ENCODE measurements at places on chromosomes 1 and 21.

DNA sequence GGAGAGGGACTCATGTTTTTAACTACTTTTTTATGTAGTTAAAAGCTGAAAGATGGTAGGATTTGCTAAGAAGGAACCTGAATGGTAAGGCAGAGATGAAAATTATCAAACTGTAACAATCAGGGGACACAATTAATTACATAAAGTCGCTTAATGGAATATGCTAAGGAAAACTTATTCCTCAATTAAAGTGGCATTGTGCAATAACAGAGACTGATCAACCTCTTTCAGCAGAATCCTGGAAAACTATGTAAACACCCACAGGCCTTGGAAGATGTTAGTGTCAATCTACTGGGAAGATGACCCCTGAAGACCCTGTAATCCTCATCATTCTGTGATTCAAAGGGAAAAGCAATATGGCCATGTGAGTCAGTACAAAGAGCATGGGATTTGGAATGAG is 46.8 kb upstream of the NPL start:
- no peak for DNase-seq

DNA sequence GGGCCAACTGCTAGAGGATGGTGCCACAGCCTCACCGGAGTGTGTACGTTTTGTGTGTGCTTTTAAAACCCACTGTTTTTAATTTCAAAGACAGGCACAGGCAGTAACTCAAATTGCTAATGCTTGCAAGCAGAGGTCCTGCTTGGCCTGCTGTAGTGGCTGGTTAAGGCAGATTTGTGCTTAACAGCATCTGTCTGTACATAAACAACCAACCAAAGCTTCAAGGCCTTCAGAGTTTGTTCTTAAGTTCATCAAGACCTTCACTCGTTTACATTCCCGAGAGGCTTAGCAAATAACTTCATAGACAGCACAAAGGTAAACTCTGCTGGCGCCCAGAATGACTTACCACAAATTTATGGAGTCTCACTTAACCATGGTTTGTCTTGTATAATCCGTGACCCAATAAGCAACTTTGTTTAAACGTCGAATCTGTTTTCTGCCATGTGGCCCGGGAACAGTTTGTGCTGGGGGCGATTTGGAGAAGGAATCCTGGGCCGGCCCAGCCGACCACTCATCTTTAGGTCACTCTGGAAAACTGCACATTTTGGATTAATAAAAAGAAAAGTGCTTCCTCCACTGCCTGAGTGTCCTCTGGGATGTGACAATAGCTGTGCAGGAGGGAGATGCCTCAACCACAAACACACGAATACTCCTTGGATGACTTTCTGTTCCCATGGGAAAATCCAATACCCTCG is 58.1 kb downstream of the CAPZB start:
- no peak for DNase-seq

DNA sequence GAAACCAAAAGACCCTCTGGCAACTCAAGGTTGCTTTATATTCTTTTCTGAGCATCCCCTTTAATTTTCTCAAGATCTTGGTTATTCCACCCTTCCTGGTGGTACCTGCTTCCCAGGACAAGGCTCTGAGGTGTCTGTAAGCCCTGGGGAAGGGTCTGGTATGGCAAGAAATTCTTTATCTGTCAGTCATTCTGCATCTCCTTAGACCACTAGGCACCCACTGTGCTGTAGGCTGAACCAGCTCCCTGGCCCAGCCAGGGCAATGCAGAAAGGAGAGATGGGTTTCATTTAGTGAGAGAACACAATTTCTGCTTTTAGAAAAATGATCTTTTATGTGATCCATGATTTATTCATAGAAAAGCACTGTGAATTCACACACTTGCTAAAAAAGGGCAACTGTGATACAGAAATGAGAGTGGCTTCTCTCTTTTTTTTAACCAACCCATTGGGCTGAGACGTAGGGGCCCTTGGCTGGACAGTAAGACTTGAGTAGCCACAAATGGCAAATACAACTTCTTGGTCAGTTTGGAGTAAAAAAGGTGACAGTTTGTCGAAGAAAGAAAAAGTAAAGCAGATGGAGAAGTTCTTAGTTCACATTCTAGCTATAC is 4.1 kb downstream of the UROD start:
- no peak for DNase-seq

GRCh38 chr1:175969231-175969630 is 225.8 kb upstream of the TNR start:
- no peak for DNase-seq

DNA sequence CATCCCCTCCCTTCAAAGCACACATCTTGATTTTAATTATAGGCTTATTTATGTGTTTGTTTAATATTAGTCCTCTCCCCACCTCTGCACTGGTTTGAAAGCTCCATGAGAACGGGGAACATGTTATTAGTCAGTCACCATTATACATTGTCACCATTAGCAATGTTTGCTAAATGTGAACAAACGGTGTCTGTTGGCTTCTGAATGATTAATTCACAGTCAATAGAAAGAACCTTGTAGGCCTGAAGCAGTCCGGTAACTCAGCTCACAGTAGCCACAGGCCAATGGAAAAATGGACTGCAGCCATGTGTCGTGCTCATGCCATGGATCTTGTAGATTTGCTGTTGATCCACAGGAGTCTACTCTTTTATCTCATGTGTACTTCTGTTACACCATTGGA is 49.7 kb upstream of the NHLH2 start:
- DNase-seq = no peak

GRCh38 chr1:116919802-116920201 is 10.1 kb downstream of the PTGFRN start:
- no peak for DNase-seq

Measured in CD4-positive, alpha-beta T cell treated with Interferon gamma for 1 hour (primary cell).